ENCODE measurements at places on chromosomes 5 and 9.

DNA sequence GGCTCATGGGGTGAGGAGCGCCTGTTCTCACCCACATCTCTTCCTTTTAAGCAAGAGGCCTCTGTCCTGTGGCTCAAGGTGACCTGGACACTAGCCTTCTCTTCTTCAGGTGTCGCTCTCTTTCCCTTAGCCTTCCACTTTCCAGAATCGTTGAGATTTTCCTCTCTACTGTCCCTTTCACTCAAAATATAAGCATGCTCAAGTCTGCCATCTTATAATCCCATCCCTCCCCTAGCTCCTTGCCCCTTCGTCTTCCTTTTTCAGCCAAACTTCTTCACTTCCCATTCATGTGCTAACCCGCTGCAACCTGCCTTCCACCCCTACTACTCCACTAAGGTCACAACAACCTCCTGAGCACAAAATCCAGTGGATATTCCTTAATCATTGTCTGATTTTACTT lies 13.1 kb downstream of the PTGR1 start:
- no peak for DNase-seq

DNA sequence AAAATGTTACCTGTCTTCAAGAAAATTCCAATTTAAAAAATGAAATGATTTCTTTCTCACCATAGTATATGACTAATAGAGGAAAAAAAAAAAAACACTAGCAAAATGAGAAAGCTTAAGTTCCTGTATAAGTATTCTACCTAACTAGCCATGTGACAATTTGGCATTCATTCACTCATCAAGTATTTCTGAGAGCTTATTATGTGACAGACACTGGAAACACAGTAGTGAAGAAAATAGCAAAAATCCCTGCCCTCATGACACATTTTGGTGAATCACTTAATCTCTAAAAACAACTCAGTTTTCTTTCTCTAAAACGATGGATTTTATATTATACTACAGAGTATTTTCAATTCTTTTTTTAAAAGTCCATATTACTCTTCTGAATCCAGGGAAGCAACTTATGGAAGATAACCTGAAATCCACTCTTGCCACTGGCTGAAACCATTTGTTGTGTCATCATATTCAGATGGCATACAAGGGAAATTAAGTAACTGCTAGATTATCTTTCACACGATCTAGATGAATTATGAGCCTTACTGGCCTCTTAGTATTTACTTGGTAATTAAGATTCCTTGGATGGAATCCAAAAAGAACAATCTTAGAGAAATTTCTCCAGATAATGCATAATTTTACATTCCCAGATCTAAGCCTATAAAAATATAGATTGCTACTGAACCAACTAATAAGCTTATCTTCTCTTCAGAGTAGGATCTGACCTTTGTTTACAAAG lies 5.5 kb downstream of the PTBP3 start:
- no peak for DNase-seq

- DNase-seq: no peak
Observed at GRCh38 chr5:9244417-9244816, 301.5 kb downstream of the SEMA5A start.

DNA sequence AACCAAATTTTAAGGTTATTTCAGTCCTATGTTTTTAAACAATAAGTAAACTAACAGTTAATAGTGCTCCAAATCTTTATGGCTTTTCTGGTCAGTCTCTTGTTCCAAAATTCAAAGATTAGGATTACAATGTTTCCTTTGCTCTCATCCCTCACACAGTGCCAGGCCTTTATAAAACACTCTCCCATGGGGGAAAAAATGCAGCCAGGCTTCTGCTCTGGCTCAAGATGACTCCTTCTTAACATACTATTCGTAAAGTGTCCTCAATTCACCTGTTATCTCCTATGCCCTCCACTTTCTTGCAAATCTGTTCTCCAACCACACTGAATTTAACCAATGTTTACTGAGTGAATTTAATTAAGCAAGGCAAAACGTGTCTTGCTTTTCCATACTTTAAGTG lies 1.4 kb downstream of the CEP120 start:
- peak; percentile 21 for DNase-seq

- DNase-seq: no peak
Observed at GRCh38 chr5:180334176-180334575, 19.0 kb downstream of the GFPT2 start.

DNA sequence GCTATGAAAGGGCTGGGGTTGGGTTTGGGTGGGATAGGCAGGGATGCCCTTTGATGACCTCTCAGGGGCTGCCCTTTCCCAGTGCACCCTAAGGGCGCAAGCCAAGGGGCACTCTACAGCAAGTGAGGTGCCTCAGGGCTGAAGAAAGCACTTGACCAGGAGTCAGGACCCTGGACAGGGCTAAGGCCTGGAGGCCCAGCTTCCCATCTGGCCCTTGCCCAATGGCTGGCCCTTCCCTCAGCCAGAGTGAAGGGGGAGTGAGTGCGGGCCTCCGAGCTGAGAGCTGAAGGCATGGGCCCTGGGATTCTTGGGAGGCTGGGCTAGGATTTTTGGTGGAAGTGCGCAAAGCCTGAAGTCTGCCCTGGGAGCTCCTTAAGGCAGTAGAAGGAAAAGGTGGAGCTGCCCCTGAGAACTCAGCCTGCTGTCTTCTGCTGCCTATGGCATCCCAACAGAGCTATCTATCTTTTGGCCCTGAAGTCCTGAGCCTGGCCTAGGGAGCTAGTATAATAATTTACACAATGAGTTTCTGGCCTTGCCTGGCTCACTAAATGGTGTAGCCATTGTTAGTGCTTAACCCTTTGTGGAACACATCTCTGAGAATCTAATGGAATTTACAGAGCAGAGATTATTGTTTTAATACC lies 16.4 kb downstream of the JADE2 start:
- DNase-seq: no peak

- DNase-seq: no peak
Observed at GRCh38 chr5:116406306-116407041, 168.1 kb downstream of the SEMA6A start.

DNA sequence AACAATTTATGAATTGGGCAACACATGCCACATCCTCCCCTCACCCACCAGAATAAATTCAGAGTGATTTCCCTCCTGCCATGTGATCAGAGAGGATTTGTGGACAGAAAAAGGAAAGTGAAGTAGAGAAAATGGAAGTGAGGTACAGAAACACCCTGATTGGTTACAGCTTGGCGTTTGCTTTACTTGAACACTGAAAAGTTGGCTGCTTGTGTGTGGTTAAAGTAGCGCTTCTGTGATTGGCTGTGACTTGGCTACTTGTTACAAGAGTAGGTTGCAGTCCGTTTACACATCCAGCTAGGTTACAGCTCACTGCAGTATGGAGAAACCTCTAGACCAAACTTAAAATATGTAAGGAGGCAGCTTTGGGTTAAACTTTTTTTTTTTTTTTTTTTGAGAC lies 205.2 kb upstream of the ZNF608 start:
- DNase-seq: no peak

GRCh38 chr5:115772731-115773475 lies 43.6 kb downstream of the CDO1 start:
- DNase-seq: no peak

DNA sequence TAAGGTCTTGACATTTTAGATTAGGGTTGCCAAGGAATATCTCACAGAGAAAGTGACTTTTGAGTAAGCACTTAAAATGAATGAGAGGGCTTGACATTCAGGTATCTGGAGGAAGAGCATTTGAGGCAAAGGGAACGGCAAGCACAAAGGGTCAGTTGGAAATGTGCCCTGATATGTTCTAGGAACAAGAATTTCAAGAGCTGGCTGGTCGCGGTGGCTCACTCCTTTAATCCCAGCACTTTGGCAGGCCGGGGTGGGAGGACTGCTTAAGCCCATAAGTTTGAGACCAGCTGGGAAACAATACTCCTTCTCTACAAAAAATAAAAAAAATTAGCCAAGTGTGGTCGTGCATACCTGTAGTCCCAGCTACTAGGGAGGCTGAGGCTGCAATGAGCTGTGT lies 16.5 kb downstream of the KIAA1958 start:
- DNase-seq: no peak

DNA sequence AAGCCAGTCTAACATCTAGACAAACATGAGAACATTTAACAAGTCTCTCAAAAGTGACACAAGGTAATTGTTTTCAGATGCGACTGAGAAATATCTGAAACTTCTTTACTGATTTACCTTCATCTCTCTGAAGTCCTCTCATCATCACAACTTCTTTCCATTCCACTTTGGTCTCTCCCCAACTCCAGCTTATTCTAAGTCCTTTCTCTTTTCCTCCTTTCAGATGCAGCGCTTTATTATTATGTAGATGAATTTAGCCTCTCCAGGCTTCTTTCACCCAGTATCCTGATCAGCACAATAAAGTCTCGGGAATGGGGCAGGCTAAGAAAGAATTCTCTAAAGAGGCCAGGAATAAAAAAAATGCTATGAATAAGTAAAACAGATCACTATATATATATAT lies 128.0 kb downstream of the KCTD16 start:
- DNase-seq: no peak

- no peak for DNase-seq
Observed at GRCh38 chr5:59180515-59180914, 597.6 kb downstream of the RAB3C start.

DNA sequence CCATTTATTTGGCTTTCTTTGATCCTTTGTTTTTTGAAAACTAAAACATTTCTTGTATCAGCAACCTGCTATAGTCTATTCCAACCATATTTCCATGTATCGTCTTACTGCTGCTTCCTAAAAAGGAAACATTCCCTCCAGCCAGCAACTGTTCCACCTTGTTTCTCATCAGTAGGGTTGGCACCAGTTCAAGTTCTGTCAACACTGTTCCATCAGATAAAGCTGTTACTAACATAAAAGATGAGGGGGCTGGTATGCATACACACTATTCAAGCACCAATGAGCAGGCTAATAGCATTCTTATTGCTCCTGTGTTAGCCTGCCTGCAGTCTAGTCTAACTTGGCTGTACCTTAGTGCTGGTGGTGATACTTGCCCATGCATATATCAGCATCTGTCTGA lies 178.3 kb downstream of the CWC27 start:
- DNase-seq: peak; percentile 48

DNA sequence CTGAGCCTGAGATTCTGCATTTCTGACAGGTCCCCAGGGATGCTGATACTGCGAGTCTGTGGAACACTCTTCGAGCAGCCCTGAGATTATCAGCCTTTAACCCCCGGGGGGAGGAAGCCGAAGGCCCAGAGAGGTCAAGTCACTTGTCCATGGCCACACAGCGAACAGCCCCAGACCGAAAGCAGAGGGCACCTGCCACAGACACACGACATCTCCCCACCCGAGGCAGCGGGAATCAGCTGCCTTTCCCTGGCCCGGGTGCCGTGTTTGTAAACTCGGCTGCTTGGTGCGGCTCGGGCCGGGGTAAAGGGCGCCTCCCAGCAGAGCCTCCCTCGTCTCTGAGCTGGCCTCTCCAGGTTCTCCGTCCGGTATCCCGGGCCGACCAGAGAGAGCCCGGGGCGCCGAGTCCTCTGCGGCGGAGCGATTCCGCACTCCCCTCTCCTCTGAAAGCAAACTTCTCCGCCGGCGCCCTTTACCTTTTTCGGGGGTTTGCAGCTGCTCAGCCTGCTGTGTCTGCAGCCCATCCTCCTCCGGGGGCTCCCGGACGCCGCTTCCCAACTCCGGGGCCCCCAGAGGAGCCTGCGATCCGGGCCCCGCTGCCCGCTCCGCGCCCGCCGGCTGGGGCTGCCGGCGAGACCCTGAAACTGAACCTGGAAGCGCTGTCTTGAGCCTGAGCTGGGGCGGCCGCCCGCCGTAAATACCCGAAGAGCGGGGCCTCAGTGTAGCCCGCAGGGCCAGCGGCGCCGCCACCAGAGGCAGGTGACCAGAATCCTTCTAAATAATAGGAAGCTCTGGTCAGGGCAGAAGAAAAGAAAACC lies at the start of gene CCDC69:
CCDC69 (minus strand) TSS at position 646 of the 818 bp plus-strand sequence; CDS start at position 524, 122 bp downstream.
- peak; percentile 72 for DNase-seq

GRCh38 chr9:93133681-93134014 lies 403 bp downstream of the NINJ1 start:
- DNase-seq: peak; percentile 52

DNA sequence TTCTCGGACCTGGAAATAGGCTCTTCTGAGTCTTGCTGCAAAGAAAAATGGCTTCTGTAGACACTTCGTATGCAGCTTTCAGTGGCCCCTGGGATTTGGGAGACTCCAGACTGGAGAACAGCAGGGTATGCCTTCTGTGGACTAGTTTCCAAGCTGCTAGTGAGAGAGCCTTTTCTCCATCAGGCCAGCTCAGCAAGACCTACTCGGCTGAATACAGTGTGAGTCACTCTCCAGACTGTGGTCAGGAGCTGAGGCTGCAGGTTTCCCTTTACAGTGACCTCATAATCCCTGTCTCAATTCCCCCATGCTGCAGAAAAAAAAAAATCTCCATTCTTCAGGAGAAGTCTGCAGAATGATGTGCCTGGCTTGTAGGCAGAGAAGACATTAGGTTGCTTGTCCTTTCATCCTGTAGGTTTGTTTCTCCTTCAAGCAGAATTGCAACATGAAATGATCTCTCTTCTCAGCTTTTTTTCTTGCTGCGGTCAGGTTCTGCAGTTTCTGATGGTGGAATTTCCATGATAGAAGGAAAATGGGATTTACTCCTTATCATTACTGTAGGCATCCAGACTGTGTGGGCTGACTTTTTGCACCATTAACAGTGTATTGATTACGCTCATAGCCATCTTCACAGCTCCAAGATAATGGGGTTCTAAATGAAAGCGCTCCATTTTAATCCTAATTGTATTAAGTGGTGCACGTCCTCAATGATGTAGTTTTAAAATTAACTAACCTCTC lies 78.3 kb upstream of the TNFSF8 start:
- DNase-seq: peak; percentile 23

DNA sequence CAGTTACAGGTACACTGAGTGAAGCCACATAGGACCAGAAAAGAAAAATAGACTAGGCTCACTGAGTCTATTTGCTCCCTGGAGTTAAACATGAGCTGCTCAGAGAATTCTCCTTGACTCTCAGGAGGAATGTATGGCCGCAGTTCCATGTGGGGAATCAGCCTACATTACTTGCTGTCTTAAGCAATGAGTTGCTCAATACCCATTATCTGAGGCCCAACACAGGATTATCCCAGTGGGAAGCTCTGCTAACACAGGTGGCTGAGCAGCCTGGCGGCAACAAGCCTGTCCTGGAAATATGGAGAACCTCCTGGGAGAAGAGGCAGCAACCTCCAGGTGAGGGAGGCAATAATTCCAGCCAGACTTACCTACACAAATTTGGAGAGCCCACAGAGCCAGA lies 177.5 kb upstream of the NREP start:
- DNase-seq: no peak

DNA sequence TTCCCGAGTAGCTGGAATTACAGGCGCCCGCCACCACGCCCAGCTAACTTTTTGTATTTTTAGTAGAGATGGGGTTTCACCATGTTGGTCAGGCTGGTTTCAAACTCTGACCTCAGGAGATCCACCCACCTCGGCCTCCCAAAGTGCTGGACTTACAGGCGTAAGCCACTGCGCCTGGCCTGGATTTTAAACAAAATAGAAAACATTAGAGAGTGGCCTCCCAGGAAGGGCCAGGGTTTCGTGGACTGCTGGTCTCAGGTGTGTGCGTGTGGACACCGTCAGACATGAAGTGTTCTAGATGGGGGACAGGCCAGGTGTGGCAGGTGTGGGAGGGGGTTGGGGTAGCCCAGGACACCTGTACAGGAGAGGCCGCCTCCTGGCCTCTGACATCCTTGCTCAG lies 7.0 kb upstream of the GBGT1 start:
- DNase-seq: no peak

Data from cerebellar cortex (tissue), 1 donor.